Stimulated activated CD4-positive, alpha-beta T cell treated with anti-CD3 and anti-CD28 coated beads, Interleukin-1b, Interleukin-23, amount 100 ng/mL, for 48 hours (primary cell): ENCODE measurements at places on chromosomes 2 and 18.

- DNase-seq: no peak
These were observed 110.1 kb downstream of the MAIP1 start for GRCh38 chr2:200065477-200065876.

- no peak for DNase-seq
These were observed 14.3 kb downstream of the SPTBN1 start for GRCh38 chr2:54470266-54470938.

DNA sequence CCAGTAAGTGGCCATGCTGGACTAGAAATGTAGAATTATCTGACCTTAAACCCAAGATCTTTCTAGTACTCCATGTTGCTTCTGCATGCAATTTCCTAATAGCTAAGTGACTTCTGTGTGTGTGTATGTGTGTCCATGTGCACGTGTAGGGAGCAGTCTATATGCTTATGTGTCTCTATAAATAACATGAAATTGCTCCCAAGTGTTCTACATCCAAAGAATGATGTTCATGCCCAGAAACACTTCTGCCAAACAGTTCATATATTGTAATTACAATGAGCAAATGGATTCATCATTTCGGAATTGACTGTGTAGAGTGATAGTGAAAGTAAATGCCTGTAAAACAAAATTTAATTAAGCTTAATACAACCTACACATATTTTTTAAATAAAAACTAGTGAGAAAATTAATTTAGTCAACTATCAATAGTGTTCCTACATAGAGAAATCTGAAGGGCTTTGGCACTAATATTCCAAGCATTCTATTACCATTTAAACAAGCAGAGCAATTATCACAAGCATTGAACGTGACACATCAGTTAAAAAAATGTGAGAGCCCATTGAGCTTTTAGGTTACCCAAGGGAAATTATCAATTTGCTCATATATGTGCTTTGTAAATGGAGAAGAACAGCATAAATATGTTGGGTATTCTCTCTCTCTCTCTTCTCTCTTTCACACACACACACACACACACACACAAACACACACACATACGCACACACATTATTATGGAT is 1067.4 kb downstream of the CNTNAP5 start:
- no peak for DNase-seq

- no peak for DNase-seq
These were observed 512.9 kb downstream of the LRRTM4 start for GRCh38 chr2:77009307-77009706.

GRCh38 chr18:3367491-3368091 is 82.4 kb upstream of the TGIF1 start:
- DNase-seq: no peak

DNA sequence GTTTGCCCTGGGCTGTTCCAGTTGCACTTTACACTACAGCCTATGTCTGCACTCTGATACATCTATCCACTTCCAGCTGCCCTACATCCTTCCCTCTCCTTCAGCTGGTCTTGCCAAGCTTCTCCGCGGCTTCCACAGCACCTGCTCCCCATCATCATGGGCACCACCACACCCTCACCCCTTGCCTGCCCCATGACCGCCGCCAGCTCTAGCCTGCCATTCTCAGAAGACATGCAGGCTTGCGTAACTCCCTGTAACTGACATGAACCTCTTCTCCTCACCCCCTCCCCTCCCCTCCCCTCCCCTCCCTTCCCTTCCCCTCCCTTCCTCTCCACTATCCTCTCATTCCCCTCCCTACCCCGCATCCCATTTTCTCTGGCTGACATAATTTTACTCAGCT is 46.0 kb downstream of the PAX8 start:
- DNase-seq: no peak

DNA sequence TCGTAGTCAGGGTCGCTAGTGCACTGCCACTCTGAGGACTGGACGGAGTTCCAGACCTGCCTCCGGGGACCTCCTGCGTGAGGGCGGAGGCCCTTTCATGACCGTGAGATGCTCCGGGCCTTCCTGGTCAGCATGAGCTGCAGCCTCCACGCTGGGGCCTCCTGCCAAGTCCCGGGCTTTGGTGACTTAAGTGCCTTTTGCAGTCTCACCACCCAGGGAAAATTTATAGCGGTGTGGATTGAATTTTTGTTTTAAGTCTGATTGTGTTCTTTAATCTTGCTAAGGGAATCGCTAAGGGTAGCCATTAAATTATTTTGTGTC is 33.6 kb downstream of the CHRNA1 start:
- DNase-seq: no peak

- no peak for DNase-seq
These were observed 130.2 kb downstream of the MTCL1 start for GRCh38 chr18:8835521-8835953.

DNA sequence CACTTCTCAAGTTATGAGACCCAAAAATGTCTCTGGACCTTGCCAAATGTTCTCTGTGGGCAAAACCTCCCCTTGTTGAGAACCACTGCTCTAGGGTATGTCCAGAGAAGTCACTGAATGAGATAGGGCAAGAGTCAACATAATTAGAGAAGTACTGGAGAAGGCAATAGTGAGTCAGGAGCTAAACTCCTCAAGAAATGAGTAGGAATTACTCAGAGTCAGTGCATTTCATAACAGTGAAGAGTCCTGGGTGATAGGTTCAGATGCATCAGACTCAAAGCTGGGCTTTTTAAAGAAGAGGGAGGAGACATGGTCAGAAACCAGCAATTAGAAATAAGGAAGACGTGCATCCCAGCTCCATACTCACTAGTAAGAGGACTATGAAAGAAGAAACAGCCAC is 38.6 kb upstream of the IHH start:
- no peak for DNase-seq

- DNase-seq: no peak
These were observed 7.0 kb upstream of the CLIP4 start for GRCh38 chr2:29108225-29108624.

DNA sequence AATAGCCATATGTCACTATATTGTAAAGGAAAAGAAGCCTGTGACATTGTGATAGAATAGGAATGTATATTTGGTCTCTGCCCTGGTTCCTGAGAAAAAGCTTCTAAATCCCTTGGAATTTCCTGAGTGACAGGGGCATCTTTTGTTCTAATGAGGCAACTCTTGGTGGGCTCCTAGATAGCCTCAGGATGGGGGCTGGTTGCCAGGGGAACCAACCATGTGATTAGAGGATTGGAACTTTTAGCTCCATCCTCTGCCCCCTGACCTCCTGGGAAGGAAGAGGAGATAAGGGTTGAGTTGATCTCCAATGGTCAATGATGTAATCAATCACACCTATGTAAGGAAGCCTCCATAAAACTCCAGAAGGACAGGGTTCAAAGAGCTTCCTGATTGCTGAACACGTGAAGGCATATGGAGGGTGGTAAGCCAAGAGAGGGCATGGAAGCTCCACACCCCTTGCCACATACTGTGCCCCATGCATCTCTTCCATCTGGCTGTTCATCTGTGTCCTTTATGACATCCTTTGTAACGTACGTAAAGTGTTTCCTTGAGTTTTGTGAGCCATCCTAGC is 2.9 kb upstream of the ME2 start:
- DNase-seq: no peak

- no peak for DNase-seq
These were observed 48.7 kb downstream of the INPP5D start for GRCh38 chr2:233108611-233109490.

- no peak for DNase-seq
These were observed 542.1 kb downstream of the DSC3 start for GRCh38 chr18:30500240-30500945.

DNA sequence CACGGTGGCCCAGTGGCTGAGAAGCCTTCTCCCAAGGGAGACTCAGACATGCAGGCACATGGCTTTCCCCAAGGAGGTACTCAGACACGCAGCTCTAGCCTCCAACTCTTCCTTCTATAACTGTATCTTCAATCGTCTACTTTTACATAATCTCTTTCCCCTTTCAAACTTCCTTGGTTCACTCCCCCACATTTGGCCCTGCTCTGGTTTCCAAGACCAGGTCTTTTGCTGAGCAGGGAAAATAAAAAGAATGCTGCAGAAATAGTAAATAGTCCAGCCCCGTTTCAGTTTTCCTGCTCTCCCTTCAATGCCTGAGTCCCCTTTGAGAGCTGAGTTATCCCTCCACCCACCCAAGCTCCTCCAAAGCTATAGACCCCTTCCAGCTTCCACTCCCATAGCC is 635.0 kb downstream of the ARHGAP15 start:
- DNase-seq: no peak

DNA sequence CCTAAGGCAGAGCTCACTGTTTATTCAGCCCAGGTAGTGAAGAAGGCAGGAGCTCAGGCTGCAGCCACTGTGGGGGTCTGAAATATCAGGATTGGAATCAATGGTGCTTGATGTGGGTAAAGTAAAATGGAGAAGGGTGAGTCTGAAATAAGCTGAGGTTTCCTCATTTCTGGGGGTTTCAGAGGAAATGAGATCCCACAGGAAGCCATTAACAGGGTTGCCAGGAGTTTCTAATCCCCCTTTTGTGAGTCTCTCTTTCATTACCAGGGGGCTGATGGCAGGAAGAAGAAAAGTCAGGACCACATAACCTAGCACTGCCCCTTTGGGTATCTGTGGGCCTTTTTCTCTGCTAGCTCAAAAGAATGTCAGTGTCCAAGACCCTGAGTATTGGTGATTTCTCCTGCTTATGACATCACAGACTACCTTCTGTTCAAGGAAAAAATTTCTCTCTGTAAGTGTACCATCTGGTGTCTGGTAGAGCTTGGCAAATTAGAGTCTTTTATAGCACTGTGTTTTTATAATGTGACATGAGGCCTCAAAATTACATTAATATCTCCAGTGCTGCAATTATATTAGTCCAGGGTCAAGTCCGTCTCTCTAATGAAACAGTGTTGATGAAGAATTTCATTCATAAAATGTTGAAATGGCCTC is 56.0 kb downstream of the LBH start:
- no peak for DNase-seq

GRCh38 chr18:46199515-46200147 is 95.4 kb downstream of the HAUS1 start:
- no peak for DNase-seq

GRCh38 chr18:59661891-59662701 is 35.1 kb downstream of the CCBE1 start:
- no peak for DNase-seq

- no peak for DNase-seq
These were observed 4.9 kb downstream of the CYP26B1 start for GRCh38 chr2:72142570-72143440.

DNA sequence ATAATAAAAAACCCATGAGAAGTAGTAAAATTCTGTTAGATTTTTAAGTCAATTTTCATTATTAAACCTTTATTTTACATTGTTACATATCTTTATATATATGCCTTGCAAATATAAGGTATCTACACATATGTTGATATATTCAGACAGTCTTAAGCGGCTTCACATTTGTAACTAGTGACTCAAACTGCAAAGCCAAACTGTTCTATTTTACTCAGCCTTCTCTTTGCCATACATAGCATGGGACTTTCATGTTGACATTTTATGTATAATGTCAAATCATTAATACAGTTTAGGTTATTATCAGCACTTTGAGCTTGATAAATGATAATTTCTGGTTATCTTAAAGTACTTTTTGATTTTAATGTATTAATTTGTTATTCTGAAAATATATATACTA is 125.0 kb upstream of the WDSUB1 start:
- DNase-seq: no peak

DNA sequence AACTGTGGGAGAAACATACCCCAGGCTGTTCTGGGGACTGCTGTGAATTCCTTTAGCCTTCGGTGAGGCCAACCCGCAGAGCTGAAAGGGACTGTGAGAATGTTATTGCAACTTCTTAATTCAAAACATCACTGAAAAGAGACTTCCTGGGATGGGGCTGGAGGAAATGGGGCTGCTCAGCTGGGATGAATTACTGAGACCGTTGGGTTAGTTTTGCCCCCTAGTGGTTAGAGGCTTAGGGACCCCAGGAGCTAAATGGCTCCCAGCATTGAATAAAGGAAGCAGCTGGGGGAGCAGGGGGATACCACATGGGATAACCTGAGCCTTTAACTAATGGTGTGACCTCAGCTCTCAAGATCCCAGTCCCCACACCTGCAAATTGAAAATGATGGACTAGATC is 941.1 kb upstream of the FANCL start:
- DNase-seq: no peak

- DNase-seq: no peak
These were observed 76.4 kb downstream of the TANC1 start for GRCh38 chr2:159044804-159045286.

DNA sequence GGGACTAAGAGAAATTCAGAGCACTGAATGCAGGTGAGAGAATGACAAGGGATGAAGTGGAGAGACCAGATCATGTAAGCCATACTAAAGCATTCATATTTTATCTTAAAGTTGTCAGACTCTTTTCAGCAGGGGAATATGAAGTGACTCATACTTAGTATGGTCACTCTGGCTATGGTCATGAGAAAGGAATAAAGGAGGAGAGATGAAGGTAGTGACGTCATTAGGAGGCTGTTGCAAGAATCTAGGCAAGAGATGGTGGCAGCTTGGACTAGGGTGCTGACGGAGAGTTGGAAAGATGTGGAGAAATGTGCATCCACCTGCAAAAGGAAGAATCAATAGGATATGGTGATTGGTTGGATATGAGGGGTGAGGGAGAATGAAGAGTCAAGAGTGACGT is 203.2 kb upstream of the ACVR2A start:
- DNase-seq: no peak

- DNase-seq: no peak
These were observed 32.7 kb downstream of the EIPR1 start for GRCh38 chr2:3344897-3345296.

DNA sequence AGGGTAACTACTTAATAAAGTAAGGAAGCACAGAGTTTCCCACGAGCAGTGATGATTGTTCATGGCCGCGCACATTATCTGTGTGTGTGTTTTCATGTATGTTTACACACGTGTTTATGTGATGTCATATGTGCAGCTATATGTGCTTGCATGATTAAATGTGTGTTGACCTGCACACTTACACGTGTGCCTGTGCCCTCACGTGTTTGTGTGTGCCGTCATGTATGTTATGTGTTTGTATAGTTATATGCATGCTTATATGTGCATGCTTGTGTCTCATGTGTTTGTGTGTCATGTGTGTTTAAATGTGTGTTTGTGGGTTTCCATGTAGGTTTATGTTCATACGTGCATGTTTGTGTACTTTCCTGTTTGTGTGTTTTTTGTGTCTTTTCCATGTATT is 782.3 kb downstream of the GALR1 start:
- DNase-seq: no peak

DNA sequence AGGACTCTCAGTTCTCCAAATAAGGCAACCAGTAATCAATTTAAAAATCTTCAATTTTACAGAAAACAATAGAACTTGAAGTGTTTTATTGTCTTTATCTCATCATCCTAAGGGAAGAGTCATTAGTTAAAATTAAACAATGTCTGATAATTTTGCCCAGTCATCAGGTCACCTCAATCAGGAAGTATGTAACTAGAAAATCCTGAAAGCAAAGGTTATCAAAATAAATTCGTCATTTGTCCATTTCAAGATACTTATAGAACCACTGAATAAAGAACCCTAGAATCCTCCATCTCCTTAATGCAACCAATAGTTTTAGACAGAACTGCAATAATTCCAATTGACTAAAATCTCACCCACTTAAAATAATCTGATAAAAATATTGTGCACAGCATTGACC is 115.2 kb downstream of the NCKAP5 start:
- no peak for DNase-seq

GRCh38 chr2:70988726-70989648 is 5.7 kb downstream of the TEX261 start:
- no peak for DNase-seq
